ENCODE measurements at places on chromosomes 2 and 18.

DNA sequence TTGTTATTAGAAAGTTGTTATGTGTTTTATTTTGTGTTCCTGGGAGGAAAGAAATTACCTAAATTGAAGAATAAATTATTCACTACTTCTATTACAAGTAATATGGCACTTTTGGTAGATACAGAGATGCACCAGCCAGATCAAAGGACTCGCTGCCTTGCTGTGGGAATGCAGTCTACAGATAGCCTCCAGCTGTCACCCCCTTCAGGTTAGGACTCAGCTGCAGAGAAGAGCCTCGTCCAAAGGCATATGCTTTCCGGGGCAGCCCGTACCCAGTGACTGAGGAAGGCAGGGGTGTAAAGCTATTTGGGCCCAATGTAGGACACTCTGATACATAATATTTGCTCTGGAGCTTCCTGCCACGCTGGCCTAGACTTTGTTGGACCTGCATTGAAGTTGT, 90.2 kb downstream of the CCDC148 start:
- DNase-seq, result no peak

DNA sequence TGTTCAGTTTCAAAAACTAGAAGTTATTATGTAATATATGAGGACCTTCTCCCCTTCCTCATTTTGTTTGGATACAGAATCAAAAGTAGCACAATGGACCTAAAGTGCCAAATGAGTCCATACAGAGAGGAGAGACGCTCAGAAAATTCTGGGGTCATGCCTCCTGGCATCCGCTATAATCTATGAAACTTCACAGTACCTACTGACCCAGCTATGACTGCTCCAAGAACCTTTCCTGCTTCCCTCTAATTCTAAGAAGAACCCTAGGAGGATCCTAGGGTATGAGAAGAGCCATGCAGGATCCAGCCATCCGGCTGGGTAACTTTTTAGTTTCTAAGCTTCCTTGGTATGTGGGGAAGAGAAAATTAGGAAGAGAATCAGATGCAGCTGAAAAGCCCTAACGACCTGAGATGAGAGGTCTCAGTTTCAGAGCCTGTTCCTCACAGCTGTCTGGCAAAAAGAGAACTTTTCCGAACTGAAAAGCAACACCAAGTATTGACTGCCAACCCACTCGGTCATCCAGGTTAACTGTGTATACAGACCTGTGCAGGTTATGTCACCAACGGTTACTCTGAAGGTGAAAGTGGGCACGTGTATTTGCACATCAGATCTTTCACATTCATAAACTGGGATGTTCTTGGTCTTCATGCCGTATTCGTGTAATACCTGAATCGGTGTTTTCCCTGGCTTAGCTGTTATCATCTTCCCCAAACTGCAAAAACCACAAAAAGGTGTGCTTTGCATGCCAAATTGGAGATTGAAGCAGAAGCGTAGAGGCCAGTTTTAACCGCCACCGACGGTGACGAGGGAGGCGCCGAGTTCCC, 1.1 kb downstream of the PRKRA start:
- DNase-seq, result no peak

DNA sequence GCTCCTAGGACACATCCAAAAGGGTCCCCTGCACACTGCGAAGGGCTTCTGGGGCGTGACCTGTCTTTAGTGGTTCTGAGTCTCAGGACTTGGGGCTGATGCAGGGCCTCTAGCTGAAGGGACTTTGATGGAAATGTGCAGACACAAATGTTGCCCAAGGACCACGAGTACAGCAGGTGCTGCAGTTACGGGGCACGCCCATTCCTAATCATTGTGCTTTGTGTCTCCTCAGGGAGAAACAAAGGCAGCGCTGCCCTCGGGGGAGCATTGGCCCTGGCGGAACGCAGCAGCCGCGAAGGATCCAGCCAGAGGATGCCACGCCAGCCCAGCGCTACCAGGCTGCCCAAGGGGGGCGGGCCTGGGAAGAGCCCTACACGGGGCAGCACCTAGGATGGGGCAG, 8.0 kb downstream of the TUBA3E start:
- DNase-seq, result no peak

GRCh38 chr2:74689671-74690070, 35.6 kb downstream of the SEMA4F start:
- no peak for DNase-seq

- no peak for DNase-seq
Measured at GRCh38 chr2:24509425-24509824, 18.4 kb downstream of the NCOA1 start.

- no peak for DNase-seq
Measured at GRCh38 chr2:179584760-179585159, 276.7 kb downstream of the ZNF385B start.

GRCh38 chr2:29063646-29064345, 10.5 kb downstream of the PCARE start:
- peak; percentile 42 for DNase-seq

- DNase-seq, result no peak
Measured at GRCh38 chr2:230924470-230925341, at the start of gene GPR55. Gene GPR55 (minus strand): TSS chr2:230925242. CDS start chr2:230910962, 14,280 bp downstream.

- DNase-seq, result no peak
Measured at GRCh38 chr2:124489686-124490085, 464.6 kb downstream of the CNTNAP5 start.

- DNase-seq, result no peak
Measured at GRCh38 chr2:207403141-207403540, 126.6 kb upstream of the CREB1 start.

- no peak for DNase-seq
Measured at GRCh38 chr2:30098266-30099005, 48.4 kb upstream of the YPEL5 start.

DNA sequence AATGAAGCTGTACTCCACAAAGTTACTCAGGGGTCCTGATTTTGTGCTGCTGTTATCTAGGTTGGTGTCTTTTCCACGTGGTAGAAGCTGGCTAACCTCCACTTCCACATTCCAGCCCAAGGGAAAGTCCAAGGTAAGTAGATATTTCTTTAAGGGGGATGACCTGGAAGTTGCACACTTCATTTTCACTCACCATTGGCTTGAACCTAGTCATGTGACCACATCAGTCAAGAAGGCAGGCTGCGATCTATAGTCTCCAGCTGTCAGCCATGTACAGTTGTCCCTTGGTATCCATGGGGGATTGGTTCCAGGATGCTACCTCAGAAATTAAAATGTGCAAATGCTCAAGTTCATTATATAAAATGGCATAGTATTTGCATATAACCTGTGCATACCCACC, 31.9 kb upstream of the TGIF1 start:
- no peak for DNase-seq

DNA sequence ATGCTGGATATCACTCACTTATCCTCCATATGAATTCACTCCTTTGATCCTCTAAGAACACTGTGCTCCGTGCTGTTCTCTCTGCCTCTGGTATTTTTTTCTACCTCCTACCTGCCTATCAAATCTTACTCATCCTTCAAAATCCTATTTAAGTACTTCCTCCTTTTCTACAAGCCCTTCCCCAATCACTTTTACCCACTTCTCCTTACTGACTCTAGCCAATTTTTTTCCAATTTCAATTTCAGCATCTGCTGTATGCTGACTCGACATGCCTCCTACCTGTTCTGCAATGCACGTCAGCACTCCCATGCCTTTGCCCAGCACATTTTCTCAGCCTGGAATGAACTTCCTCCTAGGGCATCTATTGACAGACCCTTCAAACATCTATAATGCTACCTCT, 37.3 kb upstream of the LNPK start:
- no peak for DNase-seq

GRCh38 chr18:59940068-59940467, 40.3 kb downstream of the PMAIP1 start:
- no peak for DNase-seq

Data from fibroblast of skin of left quadriceps (primary cell).